ENCODE measurements at places on chromosomes 5 and 9.

DNA sequence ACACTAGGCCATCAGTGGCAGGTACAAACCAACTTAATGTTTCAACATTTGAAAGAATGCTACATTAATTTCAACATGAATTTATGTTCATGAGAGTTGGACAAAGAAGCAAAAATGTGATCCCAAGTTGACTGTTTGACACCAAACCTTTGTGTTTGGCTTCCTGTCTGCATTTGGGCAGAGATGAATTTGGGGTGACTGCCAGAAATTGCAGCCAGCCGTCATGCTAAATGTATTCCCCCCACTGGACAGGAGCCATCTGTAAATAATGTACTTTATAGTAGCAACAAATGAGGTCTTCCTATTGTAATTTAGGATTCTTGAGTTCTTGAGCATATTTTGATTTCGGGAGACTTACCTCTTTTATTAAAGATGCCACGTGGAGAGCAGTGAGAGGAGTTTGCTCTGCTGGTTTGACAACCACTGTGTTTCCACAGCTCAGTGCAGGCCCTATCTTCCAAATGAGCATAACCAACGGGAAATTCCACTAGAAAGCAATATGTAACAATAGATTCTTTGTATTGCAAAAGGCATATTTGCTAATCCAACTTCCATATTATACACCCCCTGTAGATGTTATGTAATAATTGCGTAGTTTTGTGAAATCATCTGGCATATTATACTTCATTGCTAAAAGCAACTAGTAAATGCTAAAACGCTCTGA lies 27.6 kb downstream of the ALDH1A1 start:
- DNase-seq: no peak

GRCh38 chr5:172939071-172939470 lies 20.2 kb upstream of the RPL26L1 start:
- DNase-seq: peak; percentile 27

- no peak for DNase-seq
Observed at GRCh38 chr5:59272809-59273427, 620.6 kb downstream of the PDE4D start.

DNA sequence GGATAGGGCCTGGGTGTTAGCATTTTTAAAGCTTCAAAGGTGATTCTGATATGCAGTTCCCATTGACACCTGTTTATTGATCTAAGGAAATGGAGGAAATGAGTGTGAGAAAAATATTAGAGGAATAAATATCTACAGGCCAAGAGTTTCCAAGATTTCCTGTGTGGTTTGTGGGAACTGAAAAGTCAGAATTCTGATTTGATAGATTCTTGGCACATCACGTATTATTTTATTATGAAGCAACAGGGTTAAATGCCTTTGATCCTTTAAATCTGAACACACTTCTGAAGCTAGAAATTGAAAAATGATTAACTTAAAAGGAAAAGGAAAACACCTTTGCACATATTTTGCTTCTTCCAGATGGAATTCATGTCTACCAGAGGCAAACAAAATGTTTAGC lies 113.7 kb downstream of the CD180 start:
- no peak for DNase-seq

DNA sequence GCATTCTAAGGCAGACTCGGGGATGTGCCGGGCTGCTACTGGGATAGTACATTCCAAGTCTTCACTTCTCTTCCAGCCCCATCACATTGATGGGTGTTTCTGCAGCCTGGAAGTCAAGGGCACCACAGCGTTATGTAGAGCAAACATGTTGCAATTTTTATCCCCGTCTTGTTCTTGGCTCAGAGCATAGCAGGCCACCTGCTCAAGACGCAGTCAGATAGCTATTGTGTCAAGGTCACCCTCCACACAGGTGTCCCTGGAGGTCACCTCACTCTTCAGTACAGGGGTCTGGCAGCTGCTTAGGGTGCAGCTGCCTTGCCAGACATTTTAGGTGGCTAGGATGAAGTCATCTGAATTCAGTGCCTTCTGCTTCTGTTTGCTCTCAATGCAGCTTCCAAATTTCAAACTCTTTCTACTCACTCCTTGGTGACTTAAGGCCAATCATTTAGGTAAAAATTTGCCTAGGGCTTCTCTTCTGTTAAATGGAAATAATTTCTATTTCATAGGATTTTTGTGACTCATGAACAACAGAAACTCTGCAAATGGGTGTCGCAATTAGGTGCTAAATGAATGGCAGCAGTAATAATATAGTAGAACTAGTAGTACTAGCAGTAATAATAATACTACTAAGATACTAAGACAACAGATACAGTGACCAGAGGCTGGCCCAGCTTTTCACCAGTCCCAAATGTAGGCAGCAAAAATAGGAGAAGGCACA lies 24.3 kb downstream of the KCNV2 start:
- DNase-seq: no peak

- peak; percentile 61 for DNase-seq
Observed at GRCh38 chr9:134592018-134592818, 49.4 kb upstream of the COL5A1 start.

DNA sequence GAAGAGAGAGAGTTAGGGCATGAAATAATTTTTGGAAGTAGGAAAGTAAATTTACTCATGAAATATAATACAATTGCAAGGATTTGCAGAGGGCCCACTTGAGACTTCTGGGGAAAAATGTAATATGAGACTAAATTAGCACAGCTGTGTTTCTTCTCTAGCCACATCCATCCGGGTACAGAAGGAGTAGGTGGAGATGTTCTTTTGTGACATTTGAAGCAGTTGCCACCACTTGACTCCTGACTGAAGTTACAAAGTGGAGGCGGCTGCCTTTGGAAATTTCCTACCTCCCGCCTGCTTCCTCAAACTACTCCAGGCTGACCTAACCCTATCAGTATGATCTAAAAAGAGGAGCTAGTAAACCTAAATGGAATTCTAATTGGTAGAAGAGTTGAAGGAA lies 58.1 kb upstream of the SHISAL2B start:
- peak; percentile 14 for DNase-seq

DNA sequence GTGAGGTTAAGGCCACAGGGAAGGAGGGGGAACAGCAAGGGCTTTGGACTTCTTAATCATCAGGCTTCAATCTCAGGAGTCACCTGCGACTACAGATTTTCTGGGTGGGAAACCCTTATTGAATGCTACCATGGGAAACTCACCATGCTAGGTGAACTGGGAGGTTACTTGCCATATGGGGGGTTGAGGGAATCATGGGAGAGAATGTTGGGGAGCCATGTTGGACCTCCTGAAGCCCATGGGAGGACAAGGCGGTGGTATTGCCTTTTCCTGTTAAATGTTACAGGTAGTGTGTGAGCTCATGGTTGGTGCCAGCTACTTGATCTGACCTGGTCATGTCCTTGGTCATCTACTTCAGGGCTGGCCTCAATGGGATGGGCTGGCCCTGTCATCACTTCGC lies 31.4 kb downstream of the NEUROG1 start:
- DNase-seq: no peak

GRCh38 chr9:136117291-136117915 lies 1.3 kb downstream of the TMEM250 start:
- no peak for DNase-seq

- no peak for DNase-seq
Observed at GRCh38 chr9:75707191-75707590, 183.3 kb upstream of the PCSK5 start.

DNA sequence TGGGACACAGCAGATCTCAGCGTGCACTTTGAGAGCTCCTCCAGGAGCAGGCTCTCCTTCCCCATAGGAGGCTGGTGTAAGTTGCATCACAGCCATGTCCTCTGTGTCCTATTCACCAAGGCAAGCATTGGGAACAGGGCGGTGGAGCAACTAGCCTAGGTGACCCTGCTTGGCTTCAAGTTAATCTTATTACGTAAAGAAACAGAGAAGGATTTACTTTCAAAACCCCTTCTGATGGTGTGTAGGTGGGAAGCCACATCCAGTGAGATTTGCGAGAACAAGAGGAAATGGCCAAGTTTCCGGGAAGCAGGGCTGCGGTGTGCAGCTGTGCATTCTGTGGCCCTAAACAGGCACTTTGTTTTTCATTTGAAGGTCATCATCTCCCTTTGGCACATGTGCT lies 80.2 kb downstream of the TRIO start:
- no peak for DNase-seq

DNA sequence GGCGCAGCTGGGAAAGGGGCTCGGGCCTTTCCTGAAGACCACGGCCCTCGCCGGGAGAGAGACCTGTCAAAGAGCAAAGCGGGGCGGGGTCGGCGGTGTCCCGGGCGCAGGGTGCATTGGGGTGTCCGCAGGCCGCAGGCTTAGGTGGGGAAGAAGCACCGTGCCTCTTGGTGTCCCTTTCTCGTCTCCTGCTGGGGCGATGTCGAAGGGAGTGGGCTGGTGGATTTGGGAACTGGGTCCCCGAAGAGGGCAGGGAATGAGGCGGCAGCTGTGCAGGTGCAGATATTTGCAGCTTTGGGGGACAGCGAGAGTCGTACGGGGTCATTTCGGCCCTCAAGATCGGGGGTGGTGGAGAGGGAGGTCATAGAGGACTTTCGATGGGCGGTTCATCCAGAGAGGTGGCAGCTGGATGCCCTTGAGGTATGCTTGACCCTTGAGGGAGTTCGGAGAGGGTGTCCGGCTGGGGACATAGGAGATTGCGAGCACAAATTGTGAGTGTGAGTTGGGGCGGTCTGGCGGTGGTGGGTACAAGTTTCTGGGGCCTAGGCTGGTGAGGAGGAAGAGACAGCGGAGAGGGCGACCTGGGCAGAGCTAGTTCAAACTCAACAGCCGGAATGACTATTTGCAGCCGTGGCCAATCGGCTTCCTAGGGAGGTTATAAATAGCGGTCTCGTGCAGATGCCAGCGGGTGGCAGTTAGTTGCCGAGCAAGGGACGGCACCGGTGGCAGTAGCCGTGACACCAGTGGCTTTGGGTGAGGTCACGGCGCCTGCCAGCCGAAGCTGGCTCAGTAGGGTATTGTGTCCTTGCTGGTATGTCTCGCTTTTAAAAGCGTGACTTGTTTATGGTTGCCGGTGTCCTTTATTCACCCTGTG lies 601 bp downstream of the NNT start:
- DNase-seq: peak; percentile 9

- peak; percentile 98 for DNase-seq
Observed at GRCh38 chr5:34660444-34660843, 4.3 kb downstream of the RAI14 start.

- peak; percentile 8 for DNase-seq
Observed at GRCh38 chr9:104094534-104095015, 466 bp downstream of the SMC2 start.

DNA sequence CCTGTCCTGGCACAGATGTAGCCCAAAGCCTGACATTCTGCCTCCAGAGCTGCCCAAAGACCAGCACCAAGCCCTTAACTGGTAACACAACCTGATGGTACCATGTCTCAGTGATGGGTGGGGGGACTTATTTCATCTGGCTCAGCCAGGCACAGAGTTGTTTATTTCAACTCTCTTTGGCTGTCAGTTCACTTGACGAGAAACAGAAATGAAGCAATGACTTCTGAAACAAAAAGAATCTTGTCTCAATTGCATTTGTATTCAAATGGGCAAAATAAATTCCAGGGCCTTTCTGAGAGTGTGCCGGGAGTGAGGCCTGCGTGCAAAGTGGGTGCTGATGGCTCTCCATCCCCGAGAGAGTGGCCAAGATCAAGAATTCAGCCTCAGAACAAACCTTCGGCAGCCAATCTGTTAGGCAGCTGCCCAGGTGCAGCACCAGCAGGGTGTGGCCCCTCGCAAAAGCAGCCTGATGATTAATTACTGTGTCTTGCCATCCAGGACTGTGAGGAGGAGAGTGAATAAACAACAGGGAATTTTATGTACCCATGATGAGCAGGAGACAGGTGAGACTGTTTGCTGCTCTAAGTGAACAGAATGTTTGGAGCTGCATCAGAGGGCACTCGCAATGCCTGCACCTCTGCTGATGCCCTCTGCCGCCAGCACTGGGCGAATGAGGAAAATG lies 238.0 kb downstream of the HSPA4 start:
- no peak for DNase-seq

DNA sequence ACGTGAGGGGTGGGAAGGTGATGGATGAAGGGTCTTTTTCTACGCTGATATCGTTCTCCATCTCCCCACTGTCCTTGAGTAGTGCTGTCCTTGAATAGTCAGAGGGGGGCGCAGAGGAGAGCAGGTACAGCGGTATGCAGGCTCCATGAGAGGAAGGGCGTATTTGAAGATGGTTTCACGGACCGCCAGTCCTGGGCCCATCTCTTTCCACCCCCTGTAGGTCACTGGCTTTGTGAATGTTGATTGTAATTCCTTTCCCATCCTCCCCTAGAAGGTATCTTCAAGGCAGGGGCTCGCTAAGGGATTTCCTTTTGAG lies 40.8 kb upstream of the DAB2IP start:
- DNase-seq: no peak

GRCh38 chr5:35816881-35817521 lies 39.7 kb upstream of the IL7R start:
- no peak for DNase-seq

- DNase-seq: no peak
Observed at GRCh38 chr9:78030296-78030552, 1.4 kb downstream of the GNAQ start.

DNA sequence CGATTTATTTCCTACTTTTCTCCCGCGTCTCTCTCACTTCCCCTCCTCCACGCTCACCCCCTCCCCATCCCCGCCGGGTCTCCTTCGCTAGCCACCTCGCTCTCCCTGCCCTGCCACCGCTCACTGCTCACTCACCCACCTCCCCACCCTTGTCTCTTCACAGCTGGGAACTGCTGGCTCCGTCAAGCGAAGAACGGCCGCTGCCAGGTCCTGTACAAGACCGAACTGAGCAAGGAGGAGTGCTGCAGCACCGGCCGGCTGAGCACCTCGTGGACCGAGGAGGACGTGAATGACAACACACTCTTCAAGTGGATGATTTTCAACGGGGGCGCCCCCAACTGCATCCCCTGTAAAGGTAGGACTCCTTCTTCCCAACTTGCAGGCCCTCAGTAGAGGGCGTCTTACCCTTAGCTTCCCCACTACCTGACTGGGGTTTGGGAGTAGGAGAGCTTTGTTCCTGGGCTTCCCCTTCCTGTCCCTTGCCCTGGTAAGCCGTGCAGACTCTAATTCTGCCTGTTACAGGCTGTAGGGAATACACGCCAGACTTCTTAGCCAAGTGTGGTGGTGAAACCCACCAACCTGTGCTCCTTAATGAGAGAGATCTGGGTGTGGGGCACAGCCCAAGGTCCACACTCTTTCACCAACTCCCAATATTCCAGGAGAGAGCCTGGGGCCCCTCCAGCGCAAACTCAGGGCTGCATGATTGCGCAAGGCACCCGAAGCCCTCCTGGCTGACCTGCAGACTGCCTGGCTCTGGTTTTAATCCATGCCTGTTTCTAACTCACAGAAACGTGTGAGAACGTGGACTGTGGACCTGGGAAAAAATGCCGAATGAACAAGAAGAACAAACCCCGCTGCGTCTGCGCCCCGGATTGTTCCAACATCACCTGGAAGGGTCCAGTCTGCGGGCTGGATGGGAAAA lies 2.5 kb downstream of the FST start:
- peak; percentile 28 for DNase-seq
